ENCODE measurements at places on chromosomes 3 and 15.

DNA sequence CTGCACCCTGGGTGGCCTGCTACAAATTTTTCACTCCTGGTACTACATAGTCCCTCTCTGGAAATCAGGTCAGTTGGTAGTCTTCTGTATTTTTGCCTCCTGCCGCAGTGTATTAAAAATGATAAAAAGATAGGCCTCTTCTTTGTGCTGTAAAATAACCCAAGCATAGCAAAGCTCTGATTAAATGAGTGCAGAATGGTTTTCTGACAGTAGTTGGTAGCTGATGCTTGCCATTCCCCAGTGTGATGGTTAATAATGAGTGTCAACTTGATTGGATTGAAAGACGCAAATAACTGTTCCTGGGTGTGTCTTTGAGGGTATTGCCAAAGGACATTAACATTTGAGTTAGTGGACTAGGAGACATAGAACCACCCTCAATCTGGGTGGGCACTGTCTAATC, 264.4 kb upstream of the ZNF717 start:
- DNase-seq: no peak

GRCh38 chr15:35724626-35725025, 178.7 kb upstream of the DPH6 start:
- DNase-seq: no peak

- DNase-seq: no peak
Observed at GRCh38 chr15:40933517-40933902, 4.4 kb downstream of the DLL4 start.

GRCh38 chr15:64856429-64857145, 14.9 kb downstream of the PLEKHO2 start:
- peak; percentile 50 for DNase-seq

GRCh38 chr15:33029109-33029652, 165.3 kb downstream of the FMN1 start:
- DNase-seq: no peak

DNA sequence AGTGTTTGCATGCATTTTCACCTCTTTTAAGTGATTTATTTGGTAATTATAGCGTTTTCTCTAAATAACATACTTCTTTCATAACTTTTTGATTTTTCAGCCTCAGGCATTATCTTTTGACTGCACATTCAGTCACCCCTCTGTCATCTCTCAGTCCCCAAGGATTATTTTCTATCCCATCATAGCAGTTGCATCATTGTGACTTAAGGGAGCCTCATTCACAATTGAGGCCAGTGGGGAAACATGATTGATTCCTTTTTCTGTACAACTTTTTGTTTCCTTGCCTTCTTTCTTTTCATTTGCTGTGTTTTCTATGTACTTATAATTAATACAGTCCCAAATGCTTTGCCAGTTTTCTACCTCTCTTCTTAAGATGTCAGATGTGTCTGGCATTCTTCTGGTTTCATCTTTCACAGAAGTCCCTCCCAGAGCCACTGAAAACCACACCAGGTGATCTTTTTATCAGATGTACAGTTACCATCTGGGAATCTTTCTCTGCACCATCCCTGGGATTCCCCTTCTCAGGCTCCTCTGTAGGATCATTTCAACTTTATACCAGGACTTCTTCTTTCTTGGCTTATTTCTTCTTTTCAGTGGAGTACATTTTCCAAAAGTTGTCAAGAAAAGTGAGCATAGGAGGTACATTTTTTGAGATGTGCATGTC, 151.4 kb downstream of the RAP2B start:
- DNase-seq: peak; percentile 28

DNA sequence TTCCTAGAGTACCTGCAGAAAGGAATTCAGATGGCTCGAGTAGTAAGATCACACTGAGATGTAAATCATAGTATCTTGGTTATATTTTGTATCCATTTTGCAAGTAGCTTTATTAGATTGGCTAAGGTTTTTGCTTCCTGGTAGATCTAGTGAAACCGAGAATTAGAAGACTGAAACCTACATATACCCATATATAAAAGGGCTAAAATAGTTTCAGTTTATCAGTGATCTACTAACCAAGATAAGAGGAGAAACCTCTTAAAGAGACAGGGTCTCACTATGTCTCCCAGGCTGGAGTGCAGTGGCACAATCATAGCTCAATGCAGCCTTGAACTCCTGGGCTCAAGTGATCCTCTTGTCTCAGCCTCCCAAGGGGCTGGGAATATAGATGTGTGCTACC, 135.3 kb downstream of the PCCB start:
- DNase-seq: no peak

DNA sequence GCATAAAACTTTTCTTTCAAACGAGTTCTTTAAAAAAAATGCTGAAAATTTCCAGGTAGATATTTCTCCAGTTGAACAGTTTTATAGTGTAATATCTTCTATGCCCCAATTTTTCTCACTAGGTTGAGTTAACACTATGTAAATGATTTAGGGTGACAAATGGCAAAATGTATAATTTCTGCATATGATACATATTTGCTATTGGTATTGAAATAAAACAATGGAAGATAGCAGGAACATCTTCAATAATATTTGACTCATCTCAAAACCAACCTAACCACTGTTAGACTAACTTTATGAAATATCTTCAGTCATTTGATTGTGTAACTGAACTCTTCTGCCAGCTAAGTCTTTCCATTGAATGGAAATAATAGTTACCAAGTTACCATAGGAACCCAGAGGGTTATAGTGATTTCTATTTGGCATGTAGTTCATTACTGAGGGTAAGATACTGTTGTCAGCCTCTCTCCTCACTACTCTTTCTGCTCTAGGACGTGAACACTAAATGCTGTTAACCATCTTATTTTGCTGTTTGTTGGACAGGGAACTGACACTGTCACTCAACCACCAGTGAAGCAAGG, 824.7 kb upstream of the NECTIN3 start:
- no peak for DNase-seq

- no peak for DNase-seq
Observed at GRCh38 chr3:13152826-13153710, 79.8 kb upstream of the IQSEC1 start.

DNA sequence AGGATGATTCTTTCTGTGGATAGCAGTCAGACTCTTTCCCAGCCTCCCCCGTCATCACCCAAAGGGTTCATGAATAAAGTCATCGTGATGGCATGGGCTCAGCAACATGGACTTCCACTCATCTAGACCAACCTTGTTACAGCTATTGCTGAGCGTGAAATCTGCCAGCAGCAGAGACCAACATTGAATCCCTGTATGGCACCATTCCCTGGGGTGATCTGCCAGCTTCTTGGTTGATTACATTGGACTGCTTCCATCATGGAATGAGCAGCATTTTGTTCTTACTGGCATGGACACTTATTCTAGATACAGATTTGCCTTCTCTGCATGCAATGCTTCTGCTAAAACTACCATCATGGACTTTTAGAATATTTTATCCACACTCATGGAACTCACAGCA, 195.6 kb upstream of the AZI2 start:
- DNase-seq: no peak

- peak; percentile 45 for DNase-seq
Observed at GRCh38 chr3:158713094-158713499, 19.2 kb downstream of the RARRES1 start.

DNA sequence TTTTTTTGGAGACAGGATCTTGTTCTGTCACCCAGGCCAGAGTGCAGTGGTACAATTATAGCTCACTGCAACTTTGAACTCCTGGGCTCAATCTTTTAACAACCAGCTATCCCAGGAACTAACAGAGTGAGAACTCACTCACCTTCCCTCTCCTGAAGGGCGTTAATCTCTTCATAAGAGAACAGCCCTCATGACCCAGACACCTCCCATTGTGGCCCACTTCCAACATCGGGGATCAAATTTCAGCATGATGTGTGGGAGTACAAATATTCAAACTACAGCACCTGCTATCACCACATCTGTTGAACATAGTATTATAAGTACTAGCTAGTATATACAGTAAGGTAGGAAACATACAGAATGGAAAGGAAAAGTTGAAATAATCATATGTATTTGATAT, 132.5 kb downstream of the DOCK3 start:
- DNase-seq: no peak

DNA sequence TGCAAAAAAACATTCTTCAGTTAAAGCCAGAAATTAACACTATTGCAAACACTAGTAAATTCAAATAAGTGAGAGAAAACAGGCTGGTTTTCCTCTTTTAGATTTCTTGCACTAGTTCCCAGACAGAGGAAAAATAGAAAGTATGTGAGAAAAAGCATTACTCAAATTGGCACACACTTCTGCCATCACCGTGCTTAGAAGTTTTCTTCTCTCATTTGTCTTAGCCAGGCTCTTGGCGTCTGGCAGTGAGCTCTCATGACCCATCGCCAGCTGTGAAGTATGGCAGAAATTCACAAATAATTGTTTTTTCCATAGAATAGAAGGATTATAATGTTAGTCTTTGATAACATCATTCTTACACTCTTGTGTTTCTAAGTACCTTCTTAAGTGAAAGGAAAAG, 515.9 kb downstream of the GBE1 start:
- no peak for DNase-seq

DNA sequence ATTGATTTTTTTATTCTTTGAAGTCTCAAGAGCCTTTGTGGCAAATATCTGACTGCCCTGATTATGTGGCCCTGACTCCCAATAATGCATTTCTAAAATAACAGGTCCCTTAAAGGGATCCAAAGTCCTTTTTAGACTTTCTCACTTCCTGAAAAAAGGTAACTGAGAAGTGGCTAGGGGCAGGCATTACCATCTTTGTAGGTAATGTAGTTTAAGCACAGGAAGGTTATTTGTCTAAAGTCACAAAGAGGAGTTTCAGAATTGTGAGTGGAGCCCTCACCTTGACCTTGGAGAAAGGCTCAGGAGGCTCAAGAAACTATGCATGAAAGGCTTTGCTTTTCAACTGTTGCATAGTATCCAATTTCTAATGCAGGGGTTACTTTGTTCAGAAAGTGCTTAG, 142.9 kb upstream of the MRPL3 start:
- DNase-seq: no peak

GRCh38 chr3:178671377-178671776, 135.1 kb downstream of the KCNMB2 start:
- DNase-seq: peak; percentile 5

DNA sequence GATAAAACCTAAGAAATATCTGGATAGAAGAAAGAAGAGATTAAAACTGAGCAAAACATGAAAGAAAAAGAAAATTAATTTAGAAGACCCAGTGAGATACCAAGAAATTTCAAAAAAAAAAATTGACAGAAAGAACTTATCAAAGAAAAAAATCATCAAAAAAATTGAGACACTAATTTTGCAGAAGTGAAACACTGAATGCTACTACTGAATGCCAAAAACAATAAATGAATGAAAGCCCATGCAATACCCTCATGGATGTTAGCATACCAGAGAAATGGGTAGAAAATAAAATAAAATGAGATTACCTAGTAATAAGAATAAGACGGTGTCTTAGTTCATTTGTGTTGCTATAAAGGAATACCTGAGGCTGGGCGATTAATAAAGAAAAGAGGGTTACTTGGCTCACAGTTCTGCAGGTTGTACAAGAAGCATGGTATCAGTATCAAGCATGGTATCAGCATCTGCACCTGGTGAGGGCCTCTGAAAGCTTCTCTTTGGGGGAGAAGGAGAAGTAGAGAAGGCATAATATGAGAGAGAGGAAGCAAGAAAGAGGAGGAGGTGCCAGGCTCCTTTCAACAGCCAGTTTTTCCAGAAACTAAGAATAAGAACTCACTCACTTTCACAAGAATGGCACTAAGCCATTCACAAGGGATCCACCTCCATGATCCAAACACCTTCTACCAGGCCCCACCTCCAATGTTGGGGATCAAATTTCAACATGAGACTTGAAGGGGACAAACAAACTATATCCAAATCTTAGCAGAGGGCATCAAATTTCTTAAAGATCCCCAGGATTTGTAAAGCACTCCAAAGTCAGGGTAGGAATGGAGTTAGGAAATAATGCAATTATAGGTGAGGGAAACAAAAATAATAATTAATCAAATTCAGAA, 73.2 kb downstream of the BTLA start:
- DNase-seq: no peak

DNA sequence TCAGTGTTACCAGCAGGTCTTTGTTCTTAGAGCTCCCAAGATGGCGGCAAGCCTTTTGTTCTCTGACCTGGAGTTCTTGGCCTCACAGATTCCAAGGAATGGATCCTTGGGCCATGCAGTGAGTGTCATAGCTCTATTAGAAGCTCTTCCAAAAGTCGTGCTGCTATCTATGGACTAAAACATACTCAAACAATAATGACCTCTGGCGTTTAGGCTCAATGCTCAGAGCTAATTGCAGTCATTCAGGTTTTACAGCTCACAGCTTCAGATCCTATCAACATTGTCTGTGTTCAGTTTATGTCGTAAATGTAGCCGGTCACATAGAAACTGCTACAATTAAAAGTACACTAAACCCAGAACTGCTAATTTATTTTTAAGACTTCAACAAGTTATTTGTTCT, 22.2 kb downstream of the CCRL2 start:
- DNase-seq: no peak

- DNase-seq: no peak
Observed at GRCh38 chr15:73723191-73723590, 30.0 kb downstream of the INSYN1 start.

DNA sequence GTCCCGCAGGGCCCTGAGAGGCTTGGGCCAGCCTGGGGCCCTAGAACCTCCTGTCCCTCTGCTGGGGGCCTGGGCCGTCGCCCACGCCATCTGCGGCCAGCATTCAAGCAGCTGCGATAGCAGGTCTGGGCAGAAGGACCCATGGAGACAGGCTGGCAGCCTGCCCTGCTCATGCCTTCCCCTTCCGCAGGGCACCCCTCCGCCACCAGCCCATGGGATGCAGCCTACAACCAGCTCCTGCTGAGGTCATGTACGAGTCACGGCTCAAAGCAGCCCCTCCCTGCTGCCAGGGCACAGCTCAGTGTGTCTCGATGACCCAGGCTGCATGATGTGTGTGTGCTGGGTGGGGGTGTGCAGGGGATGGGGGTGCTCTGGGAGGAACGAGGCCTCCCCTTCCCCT, 27.8 kb downstream of the DUSP7 start:
- DNase-seq: no peak

DNA sequence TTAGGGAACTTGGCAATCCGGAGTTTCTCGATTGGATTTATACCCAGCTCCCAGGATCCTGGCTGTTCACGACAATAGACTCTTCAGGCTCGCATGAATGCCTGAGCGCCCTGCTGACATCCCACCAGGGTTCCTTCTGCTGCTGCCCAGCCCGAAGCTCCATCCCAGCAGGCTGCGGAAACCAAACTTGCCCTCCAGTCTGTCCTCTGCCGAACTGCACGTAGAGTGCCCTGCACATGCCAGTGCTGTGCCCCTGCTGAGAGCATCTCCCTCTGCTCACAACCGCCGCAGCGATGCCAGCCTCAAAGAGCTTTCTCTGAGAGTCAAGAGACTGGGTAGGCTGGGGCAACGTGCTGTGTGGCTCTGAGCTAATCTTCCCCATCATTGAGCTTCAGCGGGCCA, 6.9 kb downstream of the ADAMTS7 start:
- DNase-seq: no peak
